ENCODE measurements at places on chromosomes 5 and 9.
A peak's percentile ranks its signal among the peaks of the same experiment; 100 is the strongest.

DNA sequence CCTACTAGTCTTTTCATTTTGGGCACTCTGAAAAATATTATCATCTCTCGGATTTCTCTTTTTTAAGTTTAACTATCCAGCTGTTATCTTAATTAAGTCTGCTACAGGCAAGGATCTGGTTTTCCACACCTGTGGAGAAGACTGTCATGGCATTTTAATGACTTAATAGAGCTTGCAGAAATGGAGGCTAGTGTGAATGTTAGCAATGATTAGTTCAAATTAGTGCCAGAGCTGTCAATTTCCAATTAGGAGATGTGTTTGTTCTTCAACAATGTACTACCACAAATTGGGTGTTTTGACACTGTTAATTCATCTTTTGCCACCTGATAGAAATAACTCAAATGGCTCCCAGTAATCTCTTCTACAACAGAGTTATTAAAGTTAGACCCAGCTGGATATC is 2023.0 kb upstream of the CDH9 start:
- DNase-seq, result no peak

DNA sequence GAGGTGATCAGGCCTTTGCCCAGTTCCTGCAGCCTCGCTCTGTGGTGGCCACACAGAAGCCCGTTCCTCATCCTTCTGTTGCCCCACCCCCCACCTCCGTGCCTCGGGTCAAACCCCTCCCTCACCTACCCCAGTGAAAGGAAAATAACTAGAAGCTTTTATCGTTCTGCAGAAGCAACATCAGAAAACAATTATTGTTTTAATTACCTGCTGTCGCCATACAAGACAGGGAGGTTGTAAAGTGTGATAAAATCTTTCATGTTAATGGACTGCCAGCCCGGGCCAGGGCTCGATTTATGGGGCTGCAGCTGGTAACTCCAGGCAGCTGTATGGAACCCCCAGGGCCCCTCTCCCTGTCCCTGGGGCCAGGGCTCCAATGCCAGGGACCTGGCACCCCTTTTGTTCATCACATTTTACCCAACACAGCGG is 20.6 kb downstream of the UNC5A start:
- no peak for DNase-seq

DNA sequence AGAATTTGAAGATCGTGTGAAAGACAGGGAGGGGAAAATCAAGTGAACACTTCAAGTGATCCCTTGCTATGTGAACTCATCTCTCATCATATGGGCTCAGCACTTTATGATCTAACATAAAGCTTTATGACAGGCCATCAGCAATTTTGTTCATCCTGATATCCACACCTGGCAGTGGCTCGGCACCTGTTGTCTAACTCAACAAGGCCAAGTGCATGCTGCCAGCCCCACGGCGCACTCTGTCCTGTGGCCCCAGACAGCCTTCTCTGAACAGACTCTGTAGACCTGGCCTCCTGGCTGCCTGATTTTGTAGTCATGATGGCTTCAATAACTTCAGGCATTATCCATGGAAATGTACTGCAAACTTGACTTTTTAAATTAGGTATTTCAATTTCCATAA is 106.3 kb downstream of the MEF2C start:
- no peak for DNase-seq

GRCh38 chr5:104942735-104943134 is 1380.1 kb upstream of the NUDT12 start:
- DNase-seq, result no peak

- DNase-seq, result peak; percentile 40
These were observed 21.1 kb downstream of the FAM219A start for GRCh38 chr9:34437006-34437925.

DNA sequence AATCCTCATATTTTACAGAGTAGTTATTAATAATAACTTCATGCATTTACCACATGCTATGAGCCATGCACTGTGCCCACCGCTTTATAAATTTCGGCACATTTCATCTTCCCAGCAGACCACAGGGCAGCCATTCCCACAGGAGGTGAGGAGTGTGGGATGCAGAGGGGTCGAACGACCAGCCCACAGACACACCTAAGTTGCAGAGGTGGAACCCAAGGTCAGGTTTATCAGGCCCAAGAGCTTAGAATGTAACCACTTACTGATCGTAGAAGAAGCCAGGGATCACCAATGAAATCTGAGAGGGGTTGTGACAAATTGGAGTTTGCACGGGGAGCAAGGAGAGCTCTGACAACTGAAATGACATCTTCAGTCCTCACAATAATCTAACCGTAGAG is 303.0 kb upstream of the MSX2 start:
- DNase-seq, result no peak

GRCh38 chr5:139473565-139473964 is 2.8 kb downstream of the SMIM33 start:
- DNase-seq, result no peak

DNA sequence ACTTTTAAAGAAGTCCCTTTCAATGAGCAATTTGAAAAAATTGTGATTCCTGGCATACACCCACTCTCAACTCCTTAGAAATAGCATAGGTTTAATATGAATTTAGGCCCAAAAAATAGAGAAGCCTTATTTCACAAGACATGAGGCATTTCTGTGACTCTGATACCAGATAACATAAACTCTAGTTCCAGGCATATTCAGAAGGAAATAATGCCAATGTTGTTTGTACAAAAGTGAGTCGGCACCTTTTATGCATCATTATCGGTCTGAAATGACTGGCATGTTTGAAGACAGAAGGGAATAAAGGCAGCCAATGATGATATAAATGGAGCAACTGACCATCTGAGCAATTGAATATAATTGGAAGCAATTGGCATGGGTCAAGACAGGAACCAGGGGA is 19.4 kb upstream of the RECK start:
- DNase-seq, result no peak

DNA sequence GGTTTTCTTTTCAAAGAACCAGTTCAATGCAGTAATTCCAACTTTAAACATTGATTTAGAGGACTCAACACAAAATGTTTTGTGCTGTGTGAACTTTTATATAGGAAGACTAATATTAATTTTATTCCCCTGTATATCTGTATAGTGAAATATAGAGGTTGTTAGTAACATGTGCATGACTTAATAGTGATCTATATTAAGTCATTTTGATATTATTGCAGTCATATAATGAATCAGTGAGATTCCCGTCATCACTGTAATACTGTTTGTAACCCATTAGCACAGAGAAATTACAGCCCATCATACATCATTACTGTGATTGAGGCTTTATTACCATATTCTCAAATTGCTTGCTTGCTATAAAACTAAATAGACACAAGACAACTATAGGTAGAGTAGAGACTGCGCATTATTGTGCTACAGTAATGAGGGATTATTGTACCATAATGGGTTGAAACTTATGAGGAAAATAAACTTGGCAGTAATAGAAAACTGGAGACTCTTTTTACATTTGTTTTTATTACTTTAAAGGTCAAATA is 170.7 kb downstream of the RANBP17 start:
- DNase-seq, result no peak

- DNase-seq, result no peak
These were observed 15.9 kb downstream of the FPGS start for GRCh38 chr9:127818574-127818973.

GRCh38 chr5:143106174-143106573 is 297.3 kb downstream of the NR3C1 start:
- DNase-seq, result no peak

- no peak for DNase-seq
These were observed 126.4 kb downstream of the RGS3 start for GRCh38 chr9:113589890-113590289.

DNA sequence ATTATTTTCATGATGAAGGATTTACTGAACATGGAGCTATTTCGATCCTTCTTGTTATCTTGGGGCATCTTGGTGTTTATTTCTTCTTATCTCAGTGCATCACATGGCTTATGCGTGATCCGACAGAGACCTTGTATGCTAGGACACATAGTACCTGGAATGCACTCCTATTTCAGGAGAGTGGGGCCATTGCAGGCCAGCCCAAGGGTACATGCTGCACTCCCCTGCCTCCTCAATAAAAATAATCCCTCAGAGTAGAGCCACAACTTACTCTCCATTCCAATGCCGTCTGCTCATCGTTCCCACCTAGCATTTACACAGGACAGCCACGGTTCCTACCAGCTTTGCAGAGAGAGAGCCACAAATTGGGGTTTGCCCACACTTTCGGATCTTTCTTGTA is 43.5 kb downstream of the PCSK5 start:
- no peak for DNase-seq

GRCh38 chr5:173320259-173320658 is 8.0 kb downstream of the STC2 start:
- no peak for DNase-seq

GRCh38 chr5:160679567-160680309 is 172.3 kb downstream of the ATP10B start:
- no peak for DNase-seq

DNA sequence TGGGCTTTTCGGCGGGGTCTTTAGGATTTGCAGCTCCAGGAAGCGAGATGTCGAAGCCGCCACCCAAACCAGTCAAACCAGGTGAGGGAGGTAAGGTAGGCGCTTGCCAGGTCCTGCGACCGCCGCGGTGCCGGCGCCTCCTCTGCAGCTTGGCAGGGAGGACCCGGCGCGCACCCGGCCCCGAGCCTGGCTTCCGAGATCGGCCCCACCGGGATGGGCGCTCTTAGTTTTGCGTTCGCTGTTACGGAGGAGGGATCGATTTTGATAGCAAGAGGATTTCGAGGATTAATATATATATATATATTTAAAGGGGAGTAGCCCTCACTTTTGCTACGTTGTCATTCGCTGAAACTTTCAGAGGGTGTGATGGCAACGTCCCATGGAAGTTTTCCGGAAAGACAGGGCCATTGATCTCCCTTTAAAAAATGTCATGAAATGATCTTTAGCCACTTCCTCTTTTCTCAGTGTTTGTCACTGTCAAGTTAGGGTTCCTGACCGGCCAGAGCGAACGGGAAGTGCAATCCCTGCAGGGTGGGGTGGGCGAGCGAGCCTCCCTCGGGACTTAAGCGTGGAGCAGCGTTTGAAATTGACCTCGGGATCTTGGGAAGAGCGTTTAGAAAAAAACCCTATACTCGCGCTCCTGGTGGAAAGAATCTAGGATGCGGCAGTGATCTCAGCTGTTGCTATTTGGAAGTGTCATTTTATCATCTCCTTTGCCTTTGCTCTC is 495 bp downstream of the OSTF1 start:
- DNase-seq, result no peak

DNA sequence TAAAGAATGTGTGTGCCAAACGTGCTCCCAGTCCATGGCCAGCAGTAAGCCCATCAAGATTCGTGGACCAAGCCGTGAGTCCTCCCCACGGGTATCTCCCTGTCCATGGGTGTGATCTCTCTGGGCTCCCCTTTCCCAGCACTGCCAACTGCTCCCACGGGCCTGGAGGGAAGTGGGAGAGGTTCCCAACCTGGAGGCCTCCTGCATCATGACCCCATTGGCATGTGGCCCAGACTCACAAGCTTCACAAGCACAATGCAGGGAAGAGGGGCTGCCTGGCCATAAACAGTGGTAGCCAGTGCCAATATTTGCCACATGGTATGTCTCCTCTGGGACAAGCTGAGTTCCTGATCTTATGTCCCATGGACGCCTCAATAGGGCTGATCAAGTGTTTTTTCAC is 59.1 kb downstream of the ABLIM3 start:
- DNase-seq, result no peak

- no peak for DNase-seq
These were observed 478.3 kb upstream of the ADAMTS16 start for GRCh38 chr5:4661836-4662235.

DNA sequence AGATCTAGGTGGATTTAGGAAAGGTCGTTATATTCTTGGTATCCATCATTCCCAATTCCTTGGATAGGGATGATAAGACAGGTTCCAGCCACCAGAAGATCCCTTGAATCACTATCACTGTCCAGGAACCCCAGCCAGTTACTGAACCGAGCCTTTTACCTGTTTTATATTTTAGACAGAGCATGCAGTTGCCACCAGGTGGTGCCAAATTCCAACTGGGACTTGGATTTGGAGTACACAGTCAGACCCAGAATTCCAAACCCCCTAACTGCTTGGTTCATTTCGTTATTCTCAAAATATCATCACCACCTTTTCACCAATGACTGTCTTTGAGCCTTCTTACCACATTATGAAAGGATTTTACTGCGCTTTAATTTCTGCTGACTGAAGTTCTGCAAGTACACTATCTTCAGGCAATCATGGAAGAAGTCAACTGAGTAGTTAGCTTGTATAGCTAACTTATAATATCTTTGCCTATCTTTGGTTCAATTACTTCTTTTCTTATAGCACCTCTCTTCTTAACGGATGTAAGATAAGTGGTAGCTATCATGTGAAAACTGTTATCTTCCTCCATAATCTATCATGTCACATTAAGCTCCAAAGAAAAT is 191.8 kb downstream of the PRR16 start:
- DNase-seq, result no peak

DNA sequence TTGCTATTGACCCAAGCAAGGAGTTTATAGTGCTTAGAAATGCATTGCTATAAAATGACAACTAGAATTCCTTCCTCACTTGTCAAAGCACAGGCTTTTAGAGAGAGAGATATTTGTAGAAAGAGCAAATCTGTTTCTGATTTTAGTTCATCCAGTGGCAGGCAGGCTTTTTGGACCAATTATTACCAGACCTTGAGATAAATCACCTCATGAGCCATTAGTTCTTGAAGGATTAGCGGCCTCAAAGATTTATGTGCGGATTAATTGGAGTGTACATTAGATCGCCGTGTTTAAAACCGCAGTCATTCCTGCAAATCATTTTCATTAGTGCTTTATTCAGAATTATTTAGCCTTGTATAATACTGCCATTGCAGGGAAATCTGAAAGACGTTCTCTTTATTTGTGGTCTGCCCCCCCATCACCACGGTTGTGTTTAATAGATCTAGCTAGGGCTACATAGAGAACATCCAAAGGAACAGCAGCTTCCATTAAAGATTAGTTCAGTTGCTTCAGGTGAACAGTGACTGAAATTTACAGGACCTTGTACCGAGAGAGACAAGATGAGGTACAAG is 28.8 kb upstream of the TJP2 start:
- DNase-seq, result no peak

All from stimulated activated CD4-positive, alpha-beta T cell treated with anti-CD3 and anti-CD28 coated beads, Interleukin-4, amount 100 ng/mL, for 4 hours (primary cell).